ENCODE measurements at places on chromosomes 13 and 19. TPM values are rescaled to one million over a fixed set of nuclear protein-coding genes. Genes with fewer than 3 reads are reported as not detected.

GRCh38 chr19:615619-616018 is 17.7 kb downstream of the POLRMT start:
- peak; percentile 32 for DNase-seq

DNA sequence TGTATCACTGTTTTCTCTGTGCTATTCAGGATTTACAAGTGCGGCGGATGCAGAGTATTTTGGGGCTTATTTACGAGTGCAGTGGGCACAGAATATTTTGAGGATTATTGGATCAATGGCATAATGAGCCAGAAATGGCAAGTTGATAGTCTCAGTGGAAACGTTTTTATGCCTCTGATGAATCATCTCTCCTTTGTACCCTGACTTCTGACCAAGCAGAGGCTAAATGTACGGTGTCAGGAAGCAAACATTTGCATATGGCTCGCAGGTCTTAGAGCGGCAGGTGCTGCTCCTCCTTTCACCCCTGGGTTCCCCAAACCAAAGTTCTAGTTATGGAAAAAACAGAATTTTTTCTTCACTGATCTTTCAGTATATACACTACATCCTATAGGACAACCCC is 94.5 kb downstream of the LIG4 start:
- no peak for DNase-seq

- no peak for DNase-seq
Measured at GRCh38 chr13:110017379-110017778, 231.0 kb upstream of the IRS2 start.

DNA sequence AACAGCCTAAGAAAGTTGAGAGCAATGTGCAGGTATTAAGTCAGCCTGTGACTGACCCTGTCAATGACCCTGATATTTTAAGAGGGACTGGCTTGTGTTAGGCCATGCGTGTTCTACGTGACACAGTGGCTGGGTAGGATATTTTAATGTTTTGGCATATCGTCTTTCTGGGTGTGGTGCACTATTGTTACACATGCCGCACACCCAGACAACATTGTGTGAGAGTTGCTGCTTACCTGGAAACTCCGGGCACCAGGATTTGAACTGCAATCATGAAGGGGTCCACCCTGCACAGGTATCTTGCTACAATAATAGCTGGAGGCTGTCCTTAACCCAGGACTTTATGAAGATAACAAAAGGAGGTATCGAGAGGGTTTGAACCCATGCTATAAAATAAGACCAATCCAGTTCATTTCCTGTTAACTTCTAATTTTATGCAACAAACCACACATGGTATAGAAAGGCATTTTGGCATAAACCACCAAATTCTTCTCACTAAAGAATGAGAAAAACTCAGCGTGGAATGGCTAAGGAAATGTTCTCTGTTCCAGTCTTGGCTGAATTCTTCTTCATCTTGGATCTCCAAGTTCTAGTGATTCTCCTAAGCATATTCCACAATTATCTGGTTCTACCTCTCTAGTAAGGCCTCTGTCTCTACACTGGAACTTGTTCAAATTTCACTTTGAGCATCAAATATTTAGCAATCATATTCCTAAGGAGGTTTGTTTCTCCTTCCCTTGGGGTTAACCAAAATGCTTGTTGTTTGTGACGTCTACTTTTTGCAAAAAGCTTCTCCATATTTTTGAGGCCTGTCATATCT is 38.7 kb upstream of the POMP start:
- no peak for DNase-seq

DNA sequence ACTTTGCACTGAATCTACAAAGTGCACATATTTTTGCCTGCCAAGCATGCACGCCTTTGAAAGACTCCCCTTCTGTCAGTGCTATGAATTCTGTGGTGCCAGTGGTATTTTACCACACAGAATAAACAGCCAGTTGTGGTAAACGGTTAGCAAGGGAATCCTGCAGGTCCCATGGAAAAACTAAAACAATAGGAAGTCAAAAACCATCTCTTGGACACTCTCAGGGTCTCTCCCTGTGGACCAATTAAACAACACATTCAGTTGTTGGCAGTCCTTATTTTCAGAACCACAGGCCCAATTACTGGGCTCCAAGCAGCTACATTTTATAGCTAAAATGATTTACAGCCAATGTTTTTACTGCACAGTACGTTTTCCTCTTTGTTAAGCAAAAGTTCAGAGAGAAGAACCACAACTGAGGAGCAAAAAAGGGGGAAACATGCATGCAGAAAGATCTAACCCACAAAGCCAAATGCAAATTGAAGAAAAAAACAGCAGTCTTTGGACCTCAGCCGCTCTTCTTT is 116.9 kb downstream of the KCTD12 start:
- DNase-seq = peak; percentile 78

GRCh38 chr19:14683439-14683838 is 6.4 kb upstream of the ZNF333 start:
- peak; percentile 20 for DNase-seq

- no peak for DNase-seq
Measured at GRCh38 chr19:2246801-2247361, 2.2 kb upstream of the AMH start.

GRCh38 chr19:34662919-34663318 is 14.0 kb downstream of the SCGB2B2 start:
- no peak for DNase-seq

- no peak for DNase-seq
Measured at GRCh38 chr13:93767917-93768409, 541.4 kb downstream of the GPC6 start.

- no peak for DNase-seq
Measured at GRCh38 chr13:114020750-114021463, 47.0 kb upstream of the C13orf46 start.

GRCh38 chr19:40465025-40465556 is 454 bp downstream of the BLVRB start:
- peak; percentile 57 for DNase-seq

DNA sequence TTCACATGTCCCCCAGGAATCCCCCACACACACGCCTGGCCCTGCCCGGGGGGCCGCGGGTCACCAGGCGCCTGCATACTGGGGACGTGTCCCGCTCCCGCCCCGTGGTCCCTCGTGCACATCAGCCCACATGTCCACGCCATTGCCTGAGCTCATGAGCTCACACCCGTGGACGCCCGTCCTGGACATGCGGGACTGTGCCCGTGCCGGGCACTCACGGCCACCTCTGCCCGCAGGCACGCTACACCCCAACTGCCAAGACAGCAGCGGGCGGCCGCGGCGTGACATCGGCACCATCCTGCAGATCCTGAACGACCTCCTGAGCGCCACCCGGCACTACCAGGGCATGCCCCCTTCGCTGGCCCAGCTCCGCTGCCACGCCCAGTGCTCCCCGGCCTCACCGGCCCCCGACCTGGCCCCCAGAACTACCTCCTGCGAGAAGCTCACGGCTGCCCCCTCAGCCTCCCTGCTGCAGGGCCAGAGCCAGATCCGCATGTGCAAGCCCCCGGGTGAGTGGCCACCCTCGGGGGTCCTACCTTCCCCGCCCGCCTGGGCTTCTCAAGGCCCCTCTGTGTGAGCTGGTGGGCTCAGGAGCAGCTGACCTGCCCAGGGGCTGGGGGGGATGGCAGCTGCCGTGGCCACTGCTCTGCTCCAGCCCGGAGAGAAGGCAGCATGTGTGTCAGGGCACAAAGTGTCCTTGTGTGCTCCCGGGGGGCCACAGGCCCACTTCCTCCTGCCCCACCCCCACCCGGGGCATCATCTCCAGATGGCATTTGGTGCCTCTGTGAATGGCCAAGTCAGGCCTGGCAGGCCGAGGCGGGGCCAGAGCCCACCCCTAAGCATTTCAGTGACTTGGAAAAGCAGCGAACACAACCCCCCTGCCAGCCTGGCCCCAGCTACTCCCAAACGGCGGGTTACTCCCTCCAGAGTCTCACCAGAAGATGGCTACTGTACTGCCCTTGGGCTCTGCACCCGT is 7.1 kb downstream of the MIDN start:
- peak; percentile 53 for DNase-seq

DNA sequence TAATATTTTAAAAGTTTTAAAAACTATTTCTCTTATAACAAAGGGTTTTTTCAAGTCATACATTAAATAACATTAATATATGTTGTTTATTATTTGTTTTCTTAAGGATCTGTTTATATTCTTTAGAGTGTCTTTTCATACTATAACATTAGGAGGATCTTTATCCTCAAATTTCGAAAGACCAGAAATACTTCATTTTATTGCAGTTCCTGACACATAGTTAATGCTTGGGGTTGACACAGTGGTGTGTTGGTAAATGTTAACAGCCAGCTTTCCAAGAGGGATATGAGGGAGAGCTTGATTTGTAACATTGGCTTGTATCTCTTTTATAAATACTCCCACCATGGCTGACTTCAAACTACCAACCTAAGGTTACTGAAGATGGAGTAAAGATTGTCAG is 126.6 kb upstream of the KLF5 start:
- no peak for DNase-seq

- peak; percentile 78 for DNase-seq
Measured at GRCh38 chr19:41939861-41940730, 11.8 kb upstream of the ERFL start.

GRCh38 chr13:66036024-66036614 is 1194.0 kb downstream of the PCDH9 start:
- peak; percentile 34 for DNase-seq

- DNase-seq = no peak
Measured at GRCh38 chr13:24619282-24619681, 60.9 kb upstream of the ATP12A start.

GRCh38 chr13:112445411-112446271 is 69.5 kb downstream of the SPACA7 start:
- no peak for DNase-seq

- no peak for DNase-seq
Measured at GRCh38 chr13:36382030-36382429, 35.8 kb upstream of the SPART start.

GRCh38 chr13:98280176-98280510 is 103.1 kb upstream of the RNF113B start:
- no peak for DNase-seq

DNA sequence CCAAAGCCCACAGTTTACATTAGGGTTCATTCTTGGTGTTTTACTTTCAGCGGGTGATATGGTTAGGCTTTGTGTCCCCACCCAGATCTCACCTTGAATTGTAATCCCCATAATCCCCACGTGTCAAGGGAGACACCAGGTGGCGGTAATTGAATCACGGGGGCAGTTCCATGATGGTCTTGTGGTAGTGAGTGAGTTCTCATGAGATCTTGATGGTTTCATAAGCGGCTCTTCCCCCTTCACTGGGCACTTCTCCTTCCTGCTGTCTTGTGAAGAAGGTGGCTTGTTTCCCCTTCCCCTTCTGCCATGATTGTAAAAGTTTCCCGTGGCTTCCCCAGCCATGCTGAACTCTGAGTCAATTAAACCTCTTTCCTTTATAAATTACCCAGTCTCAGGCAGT is 12.0 kb downstream of the FPR2 start:
- DNase-seq = no peak

- DNase-seq = no peak
Measured at GRCh38 chr13:84032116-84032515, 149.8 kb upstream of the SLITRK1 start.

GRCh38 chr13:112760931-112761330 is 71.1 kb downstream of the ATP11A start:
- DNase-seq = no peak

GRCh38 chr19:16373532-16373931 is 48.9 kb downstream of the KLF2 start:
- no peak for DNase-seq

GRCh38 chr13:93690139-93690538 is 463.5 kb downstream of the GPC6 start:
- peak; percentile 70 for DNase-seq

DNA sequence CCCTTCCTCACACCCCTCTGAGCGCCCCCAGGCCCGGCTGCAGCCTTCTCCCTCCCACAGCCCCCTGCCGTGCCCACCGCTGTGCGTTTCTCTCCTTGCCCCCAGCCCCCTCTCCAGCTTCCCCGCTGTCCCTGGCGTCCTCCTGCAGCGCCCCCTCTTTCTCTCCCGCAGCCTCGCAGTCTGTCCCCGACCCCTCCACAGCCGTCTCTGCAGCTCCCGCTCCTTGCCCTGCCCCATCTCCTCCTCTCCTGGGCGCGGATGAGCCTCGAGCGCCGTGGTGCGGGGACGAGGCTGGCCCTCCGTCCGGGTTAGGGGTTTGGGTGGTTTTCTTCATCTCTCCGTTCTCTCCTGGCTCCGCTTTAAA is 1.1 kb downstream of the KMT5C start:
- DNase-seq = no peak

GRCh38 chr13:33723772-33724435 is 94.0 kb upstream of the RFC3 start:
- DNase-seq = peak; percentile 93

DNA sequence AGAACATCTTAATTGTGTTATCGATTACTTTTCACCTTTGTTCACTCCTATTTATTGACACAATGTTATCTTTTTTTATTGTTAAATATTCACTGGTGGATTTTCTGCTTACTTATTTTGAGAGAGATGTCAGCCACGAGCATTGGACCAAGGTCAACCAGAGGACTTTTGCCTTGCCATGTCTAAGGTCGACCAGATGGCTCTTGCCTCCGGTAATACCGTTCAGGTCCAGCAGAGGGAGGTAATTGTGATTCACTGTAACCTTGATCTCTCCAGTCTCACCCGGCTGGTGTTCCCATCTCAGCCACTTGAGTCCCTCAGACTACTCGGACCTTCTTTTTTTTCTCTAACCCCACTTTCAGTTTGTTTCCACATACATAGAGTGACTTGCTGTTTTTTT is 1438.1 kb downstream of the UQCRFS1 start:
- DNase-seq = no peak

GRCh38 chr19:3210347-3211017 is 14.0 kb upstream of the CELF5 start:
- DNase-seq = no peak

GRCh38 chr19:5068233-5069072 is 99.5 kb downstream of the KDM4B start:
- DNase-seq = no peak

- DNase-seq = no peak
Measured at GRCh38 chr13:51101636-51102235, 9.3 kb downstream of the C13orf42 start.

DNA sequence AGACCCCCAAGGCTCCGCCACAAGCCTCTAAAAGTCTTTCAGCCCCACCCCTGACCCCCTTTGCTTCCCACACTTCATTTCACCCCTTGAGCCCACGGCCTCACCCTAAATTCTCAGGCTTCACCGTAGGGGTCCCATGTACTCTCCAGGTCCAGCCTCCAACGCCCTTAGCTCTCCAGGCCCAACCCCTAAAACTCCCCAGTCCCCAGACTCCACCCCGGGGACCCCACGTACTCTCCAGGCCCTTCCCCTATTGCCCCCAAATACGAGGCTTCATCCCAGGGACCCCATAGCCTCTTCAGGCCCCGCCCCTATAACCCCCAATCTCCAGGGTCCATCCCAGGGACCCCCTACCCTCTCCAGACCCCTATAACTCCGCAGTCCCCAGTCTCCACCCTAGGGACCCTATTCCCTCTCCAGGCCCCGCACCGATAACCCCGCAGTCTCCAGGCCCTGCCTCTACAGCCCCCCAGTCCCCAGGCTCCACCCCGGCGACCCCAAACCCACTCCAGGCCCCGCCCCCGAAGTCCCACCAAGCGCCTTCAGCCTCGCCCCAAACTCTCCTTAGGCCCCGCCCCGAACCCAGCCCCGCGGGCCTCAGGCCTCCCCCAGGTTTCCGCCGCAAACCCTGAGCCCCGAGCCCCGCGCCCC is 619 bp downstream of the MED16 start:
- DNase-seq = no peak

Gene CYP2B6
- not detected for polyA plus RNA-seq

Gene PODNL1
- polyA plus RNA-seq = 0.74 TPM

Gene PPAN
- 29.1 TPM for polyA plus RNA-seq

Gene FARP1
- 70.1 TPM for polyA plus RNA-seq

Gene SERTAD1
- 8.0 TPM for polyA plus RNA-seq

Gene RAB3A
- 3.6 TPM for polyA plus RNA-seq

Gene PRKCG
- 0.09 TPM for polyA plus RNA-seq

Gene USP12
- 24.1 TPM for polyA plus RNA-seq

Gene SHD
- polyA plus RNA-seq = 92.0 TPM

Gene SLC10A2
- polyA plus RNA-seq = not detected

Gene ZNF418
- polyA plus RNA-seq = 8.1 TPM

All from muscle of leg (tissue), 16 donors.